ENCODE measurements at places on chromosomes 3 and 15. TPM values are rescaled to one million over a fixed set of nuclear protein-coding genes. Genes with fewer than 3 reads are reported as not detected.

- H3K4me3 ChIP-seq = no peak overlapping the region
- no peak overlapping the region for H3K27ac ChIP-seq
- no peaks in the 10 kb centered on the region for H3K27me3 ChIP-seq
- H3K36me3 ChIP-seq = no peaks in the 10 kb centered on the region
These were observed 140.4 kb upstream of the MBNL1 start for GRCh38 chr3:152128356-152128755.

DNA sequence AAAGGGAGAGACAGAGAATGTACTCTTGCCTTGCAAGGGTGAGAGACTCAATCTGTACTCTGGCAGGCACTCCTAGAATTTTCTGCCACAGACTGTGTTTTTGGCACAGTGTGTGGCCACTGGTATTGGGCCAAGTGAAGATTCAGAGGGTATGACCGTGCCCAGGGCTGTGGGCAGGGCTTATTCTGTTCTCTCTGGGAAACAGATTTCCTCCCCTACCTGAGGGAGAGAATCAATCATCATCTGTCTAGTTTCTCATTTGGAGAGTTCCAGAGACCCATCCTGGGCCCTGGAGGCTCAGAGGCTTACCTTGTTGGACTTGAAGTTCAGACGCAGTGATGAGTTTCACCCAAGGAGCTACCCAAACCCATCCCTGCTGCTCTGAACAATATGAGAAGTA, 28.2 kb downstream of the CSTA start:
- no peaks in the 10 kb centered on the region for H3K4me1 ChIP-seq
- H3K4me3 ChIP-seq = no peak overlapping the region
- H3K27ac ChIP-seq = no peak overlapping the region
- no peaks in the 10 kb centered on the region for H3K36me3 ChIP-seq

GOLGA6B gene
- 0.70 TPM for total RNA-seq

NKIRAS1 gene
- 4.9 TPM for total RNA-seq

- no peak overlapping the region for H3K4me3 ChIP-seq
- H3K36me3 ChIP-seq = no peaks in the 10 kb centered on the region
- H3K27ac ChIP-seq = no peak overlapping the region
- H3K27me3 ChIP-seq = no peaks in the 10 kb centered on the region
- H3K4me1 ChIP-seq = no peaks in the 10 kb centered on the region
- DNase-seq = no peak
These were observed 137.6 kb upstream of the TRIM42 start for GRCh38 chr3:140540262-140540661.

ANKUB1 gene
- not detected for total RNA-seq

DNA sequence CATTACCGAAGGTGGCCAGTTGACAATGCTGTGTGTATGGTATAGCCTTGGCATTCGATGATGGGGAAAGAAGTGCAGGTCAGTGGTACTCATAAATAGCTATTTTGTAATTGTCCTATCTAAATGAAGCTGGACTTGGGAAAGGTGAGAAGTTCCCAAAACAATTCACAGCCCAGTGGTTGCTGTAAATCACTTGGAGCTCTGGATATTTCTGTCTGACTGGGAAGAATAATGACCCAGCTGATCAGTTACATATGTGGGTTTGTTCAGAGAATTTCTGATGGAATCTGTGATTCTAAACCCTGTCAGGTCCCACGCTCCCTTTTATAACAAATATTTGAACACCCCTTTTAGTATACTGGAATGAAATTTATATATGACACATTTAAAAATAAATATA, 133.9 kb upstream of the PFN2 start:
- no peaks in the 10 kb centered on the region for H3K36me3 ChIP-seq
- no peaks in the 10 kb centered on the region for H3K4me1 ChIP-seq
- DNase-seq = no peak

ALS2CL gene
- 31.1 TPM for total RNA-seq

RFTN1 gene
- 71.2 TPM for total RNA-seq

Measured in naive thymus-derived CD4-positive, alpha-beta T cell (primary cell).